ENCODE measurements at places on chromosomes 5 and 9.

DNA sequence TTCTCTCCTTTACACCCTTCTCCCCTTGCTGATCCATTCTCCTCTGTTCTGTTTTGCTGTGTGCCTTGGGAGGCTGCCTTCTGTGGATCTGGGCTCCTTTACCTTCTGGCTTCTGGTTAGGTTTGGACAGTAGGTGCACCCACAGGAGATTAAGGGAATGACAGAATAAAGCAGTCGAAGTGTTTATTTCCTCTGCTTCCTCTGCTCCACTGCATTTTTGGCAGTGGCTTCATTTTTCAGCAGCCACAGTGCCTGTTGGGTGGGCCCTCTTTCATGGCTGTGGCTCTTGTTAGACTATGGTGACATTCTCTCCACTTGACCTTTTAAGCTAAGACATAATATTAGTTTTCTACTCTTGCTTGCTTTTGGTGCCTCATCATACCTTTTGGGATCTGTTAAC, 144.1 kb downstream of the CCDC171 start:
- DNase-seq: no peak

- DNase-seq: no peak
Measured at GRCh38 chr5:146290318-146290717, 48.3 kb upstream of the POU4F3 start.

- no peak for DNase-seq
Measured at GRCh38 chr5:26432386-26432785, 606.0 kb downstream of the CDH9 start.

GRCh38 chr5:147377682-147378081, 132.2 kb downstream of the DPYSL3 start:
- DNase-seq: no peak

DNA sequence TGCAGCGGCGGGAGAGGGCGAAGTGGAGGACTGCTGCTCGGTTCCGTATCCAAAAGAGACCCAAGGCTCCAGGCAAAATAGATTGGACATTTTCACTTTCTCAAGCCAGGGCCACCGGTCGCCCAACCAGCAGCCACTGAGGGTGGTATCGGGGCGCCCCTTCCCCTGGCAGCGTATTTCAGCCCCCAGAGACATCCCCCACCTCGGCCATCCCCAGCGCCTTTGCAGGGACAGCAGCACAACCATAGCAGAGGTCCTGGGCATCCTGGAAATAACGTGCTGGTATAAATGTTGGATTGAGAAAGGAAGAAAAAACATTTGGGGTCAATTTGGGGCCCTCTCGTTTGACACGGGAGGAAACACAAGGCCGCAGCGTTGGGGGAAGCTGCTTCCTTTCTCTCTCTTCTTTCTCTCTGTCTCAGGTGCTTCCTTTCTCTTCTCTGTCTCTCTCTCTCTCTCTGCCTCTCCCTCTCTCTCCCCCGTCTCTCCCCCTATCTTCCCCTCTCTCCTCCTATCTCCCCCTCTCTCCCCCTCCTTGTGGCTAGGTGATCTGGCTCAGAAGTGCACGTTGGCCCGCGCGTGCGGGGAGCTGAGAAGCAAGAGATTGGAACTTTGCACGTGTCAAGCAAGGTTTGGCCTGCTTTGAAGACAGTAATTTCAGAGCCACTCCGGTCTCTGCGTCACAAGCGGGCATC, 624 bp upstream of the RETREG1 start:
- DNase-seq: no peak

GRCh38 chr9:37034938-37035647, 1.0 kb upstream of the PAX5 start:
- DNase-seq: no peak

- DNase-seq: no peak
Measured at GRCh38 chr5:43146958-43147357, 26.2 kb downstream of the ZNF131 start.

- no peak for DNase-seq
Measured at GRCh38 chr9:72299017-72299603, 65.9 kb downstream of the ZFAND5 start.

DNA sequence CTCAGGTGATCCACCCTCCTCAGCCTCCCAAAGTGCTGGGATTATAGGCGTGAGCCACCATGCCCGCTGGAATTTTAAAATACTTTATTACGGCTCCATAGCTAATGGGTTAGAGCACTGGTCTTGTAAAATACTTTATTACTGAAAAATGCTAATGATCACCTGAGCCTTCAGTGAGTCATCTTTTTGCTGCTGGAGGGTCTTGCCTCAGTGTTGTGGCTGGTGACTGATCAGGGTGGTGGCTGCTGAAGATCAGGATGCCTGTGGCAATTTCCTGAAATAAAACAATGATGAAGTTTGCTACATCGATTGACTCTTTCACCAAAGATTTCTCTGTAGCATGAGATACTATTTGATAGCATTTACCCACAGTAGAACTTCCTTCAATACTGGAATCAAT, 26.0 kb upstream of the GNE start:
- DNase-seq: no peak

- DNase-seq: no peak
Measured at GRCh38 chr5:95940758-95941682, 20.6 kb downstream of the ELL2 start.

- no peak for DNase-seq
Measured at GRCh38 chr5:168822248-168822744, 243.1 kb upstream of the PANK3 start.

- no peak for DNase-seq
Measured at GRCh38 chr9:123687246-123687751, 242.6 kb downstream of the DENND1A start.

GRCh38 chr5:2158109-2158508, 275.4 kb upstream of the IRX4 start:
- DNase-seq: no peak

- no peak for DNase-seq
Measured at GRCh38 chr5:27769748-27770402, 731.5 kb upstream of the CDH9 start.

DNA sequence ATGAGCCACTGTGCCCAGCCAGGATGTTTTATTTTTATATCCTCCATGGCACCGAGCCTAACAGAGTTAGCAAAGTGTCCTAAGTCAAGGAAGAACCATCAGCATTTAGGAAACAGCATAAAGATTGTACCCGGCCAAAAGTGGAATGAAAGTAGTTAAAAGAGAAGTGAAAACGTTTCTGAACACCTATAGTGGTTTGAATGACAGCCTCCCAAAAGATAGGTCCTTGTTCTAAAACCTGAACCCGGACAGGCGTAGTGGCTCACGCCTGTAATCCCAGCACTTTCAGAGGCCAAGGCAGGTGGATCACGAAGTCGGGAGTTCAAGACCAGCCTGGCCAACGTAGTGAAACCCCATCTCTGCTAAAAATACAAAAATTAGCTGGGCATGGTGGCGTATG, 37.4 kb downstream of the ZFAND5 start:
- no peak for DNase-seq

DNA sequence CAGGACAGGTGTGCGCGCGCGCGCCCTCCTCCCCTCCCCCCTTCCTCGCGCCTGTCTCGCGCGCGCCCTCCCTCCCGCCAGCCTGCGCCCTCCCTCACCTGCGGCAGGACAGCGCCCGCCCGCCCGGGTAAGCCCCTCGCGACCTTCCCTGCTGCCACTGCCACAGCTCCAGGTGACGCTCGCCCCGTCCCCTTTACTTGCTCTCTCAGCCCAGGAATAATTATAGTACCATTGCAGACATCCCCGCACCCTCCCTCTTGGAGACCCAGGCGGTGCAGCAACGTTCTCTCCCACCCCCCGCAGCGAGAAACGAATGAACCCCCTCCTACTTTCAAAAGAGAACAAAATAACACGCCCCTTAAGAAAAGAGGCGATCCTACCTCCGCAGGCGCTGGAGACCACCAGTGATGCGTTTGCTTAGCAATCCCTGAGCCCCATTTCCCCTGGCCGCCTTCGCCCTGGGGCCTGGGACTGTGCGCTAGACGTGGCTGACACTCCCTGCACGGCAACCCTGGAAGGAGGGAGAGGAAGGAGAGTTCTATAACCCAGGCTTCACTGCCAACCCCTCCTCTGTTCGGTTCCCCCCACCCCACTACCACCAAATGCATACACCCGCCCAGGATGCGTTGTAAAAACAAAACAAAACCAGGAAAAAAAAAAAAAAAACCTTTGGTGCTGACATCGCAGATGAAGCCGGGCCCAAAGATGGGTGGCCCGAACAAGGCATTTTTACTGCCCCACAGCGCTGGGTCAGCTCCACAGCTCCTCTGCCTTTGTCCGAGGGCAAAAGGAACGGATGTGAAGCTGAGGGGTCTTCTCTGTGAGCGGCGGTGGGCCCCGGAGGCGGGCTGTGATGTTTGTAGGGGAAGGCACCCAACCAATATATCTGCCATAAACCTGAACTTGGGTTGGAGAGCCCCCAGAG, 5.6 kb upstream of the PURA start:
- DNase-seq: peak; percentile 42

DNA sequence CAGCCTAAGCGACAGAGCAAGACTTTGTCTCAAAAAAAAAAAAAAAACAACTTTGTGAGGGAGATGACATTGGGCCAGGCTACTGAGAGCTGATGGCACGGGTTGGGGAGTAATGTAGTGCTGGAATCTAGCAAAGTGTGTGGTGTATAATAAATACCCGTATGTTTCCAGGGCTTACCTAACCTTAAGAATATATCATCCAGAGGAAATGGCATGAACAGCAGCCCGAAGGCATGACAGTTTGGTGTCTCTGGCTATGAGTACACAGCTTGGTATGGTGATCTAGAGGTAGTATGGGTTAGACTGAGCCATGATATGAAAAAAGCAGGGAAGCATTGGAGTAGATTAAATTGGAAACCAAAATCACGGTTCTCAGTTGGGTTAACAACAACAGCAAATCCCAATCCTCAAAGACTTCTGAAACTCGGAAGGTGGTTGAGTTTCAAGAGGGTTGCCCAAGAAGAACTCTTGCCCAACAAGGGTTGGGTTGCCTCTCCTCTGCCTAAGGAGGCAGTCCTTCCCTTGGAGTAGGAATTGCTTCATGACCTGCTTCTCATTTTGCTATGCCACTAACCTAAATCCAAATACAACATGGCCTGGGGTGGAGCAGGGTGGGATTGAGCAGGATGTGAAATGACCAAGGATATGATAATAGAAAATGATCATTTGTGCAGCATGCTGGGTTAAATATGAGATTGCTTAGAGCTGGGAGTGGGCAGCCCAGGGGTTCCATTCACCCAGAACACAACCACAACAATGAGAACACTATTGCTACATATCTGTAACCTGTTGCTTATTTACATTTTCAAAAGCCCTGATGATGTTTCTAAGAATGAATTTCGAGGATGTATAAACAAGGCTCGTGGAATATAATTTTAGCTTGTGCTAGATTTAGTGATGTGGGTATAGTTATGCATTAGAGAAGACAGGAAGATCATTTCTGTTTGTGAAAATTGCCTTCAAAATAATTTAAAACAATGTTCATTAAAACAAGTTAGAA, 64.6 kb upstream of the ZFR start:
- no peak for DNase-seq

DNA sequence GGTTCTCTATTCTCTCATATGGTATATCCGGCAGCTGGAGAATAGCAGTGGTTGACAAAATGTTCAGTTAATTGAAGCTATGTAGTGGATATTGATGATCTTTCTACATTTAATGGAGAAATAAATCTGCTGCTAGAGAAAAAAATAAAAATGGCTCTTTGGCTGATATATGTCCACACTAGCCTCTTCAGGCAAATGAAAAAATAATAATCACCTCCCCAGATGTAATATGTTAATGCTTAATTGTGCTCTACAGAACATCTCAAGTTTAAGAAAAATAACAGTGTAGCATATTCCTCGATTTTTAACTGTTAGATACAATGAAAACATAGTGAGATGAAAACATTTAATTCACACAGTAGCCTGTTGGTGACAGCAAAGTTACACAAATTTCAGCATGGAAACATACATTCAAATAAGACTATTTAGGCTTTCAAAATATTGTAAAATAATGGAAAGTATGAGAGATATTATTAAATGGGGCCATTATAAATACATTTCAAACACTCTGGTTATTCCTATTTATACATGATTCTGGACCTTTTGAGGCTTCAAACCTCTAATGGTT, 543.0 kb downstream of the MAT2B start:
- no peak for DNase-seq

GRCh38 chr9:27276193-27277030, 20.5 kb downstream of the EQTN start:
- peak; percentile 65 for DNase-seq

All from OCI-LY7 (cell line).